ENCODE measurements at places on chromosomes 3 and 15.

- DNase-seq, result no peak
Measured at GRCh38 chr3:63900010-63900409, 12.2 kb downstream of the SCAANT1 start.

DNA sequence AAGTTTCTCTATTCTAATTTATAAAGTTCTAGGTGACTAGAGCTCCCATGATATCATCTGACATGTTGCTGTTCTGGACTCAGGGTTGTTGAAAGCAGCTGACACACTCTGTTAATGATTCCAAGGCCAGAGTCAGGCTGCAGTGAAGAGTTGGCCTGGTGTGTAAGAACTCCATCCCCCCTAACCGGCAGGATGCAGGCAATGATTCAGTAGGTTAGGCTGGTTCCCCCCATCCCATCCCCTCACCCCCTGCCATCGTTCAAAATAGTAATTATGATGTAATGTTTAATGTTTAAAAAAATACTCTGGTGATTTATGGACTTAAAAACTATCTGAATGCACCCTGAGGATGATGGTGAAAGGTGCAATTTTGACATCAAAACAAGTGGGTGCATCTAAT, 4.6 kb upstream of the TRIM71 start:
- DNase-seq, result no peak

GRCh38 chr15:62869116-62869515, 173.4 kb upstream of the TPM1 start:
- no peak for DNase-seq

DNA sequence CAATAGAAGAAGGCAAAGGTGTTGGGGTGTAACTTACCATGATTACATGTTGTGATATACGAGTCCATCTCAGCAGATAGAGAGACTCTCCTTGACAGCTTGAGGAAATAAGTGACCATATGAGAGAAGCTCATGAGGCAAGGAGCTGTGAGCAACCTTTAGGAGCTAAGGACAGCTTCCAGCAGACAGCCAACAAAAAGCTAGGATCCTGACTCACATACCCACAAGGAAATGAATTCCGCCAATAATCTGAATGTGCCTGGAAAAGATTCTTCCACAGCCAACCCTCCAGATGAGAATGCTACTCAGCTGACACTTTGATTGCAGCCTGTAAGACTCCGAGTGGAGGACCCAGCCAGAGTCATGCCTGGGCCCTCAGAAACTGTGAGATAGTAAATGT, 339.6 kb upstream of the TPRG1 start:
- DNase-seq, result no peak

DNA sequence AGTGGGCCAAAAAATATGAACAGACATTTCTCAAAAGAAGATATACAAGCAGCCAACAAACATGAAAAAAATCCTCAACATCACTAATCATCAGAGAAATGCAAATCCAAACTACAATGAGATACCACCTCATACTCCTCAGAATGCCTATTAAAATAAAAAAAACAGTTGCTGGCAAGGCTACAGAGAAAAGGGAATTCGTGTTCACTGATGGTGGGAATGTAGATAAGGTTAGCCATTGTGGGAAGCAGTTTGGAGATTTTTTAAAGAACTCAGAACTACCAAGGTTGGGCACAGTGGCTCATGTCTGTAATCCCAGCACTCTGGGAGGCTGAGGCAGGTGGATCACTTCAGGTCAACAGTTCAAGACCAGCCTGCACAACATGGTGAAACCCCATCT, 27.8 kb upstream of the C15orf40 start:
- DNase-seq, result no peak

- peak; percentile 42 for DNase-seq
Measured at GRCh38 chr3:46449755-46450552, 14.8 kb downstream of the LTF start.

GRCh38 chr3:100063929-100064461, 50.3 kb downstream of the FILIP1L start:
- no peak for DNase-seq

DNA sequence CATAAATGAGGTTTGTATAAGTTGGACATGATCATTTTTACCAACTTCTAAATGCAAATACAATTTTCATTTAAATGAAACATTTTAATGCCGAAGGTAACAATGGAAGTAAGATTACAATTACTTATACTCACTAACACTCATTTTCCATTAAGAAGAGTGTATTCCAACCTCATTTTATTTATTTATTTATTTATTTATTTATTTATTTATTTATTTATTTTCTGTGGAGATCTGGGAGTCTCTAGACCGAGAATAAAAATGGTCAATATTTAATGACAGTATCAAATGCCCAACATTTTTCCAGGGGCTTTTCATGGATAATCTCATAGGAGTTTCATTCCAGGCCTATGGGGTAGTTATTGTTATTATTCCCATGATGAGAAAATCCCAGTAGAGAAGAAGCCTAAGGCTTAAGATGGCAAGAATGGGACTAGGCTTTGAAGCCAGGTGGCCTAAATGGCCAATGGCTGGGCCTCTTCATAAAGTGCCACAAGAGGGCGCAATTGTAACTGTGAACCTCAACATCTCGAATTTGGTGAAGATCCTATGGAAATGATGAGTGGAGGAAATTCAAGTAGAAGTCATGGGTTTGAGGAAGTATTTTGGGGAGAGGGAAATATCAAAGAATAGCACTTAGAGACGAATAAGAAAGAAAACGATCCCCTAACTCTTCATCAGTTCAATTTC, 21.3 kb downstream of the VGLL3 start:
- peak; percentile 68 for DNase-seq

- no peak for DNase-seq
Measured at GRCh38 chr3:15470261-15470660, 42.9 kb downstream of the EAF1 start.

- DNase-seq, result peak; percentile 81
Measured at GRCh38 chr15:78709263-78709882, 68.4 kb upstream of the CHRNB4 start.

DNA sequence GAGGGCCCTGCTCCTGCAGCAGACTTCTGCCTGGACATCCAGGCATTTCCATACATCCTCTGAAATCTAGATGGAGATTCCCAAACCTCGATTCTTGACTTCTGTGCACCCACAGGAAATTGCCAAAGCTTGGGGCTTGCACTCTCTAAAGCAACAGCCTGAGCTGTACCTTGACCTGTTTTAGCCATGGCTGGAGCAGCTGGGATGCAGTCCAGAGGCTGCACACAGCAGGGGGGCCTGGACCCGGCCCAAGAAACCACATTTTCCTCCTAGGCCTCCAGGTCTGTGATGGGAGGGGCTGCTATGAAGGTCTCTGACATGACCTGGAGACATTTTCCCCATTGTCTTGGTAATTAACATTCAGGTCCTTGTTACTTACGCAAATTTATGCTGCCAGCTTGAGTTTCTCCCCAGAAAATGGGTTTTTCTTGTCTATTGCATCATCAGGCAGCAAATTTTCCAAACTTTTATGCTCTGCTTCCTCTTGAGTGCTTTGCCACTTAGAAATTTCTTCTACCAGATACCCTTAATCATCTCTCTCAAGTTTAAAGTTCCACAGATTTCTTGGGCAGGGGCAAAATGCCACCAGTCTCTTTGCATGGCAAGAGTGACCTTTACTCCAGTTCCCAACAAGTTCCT, 11.8 kb upstream of the MYO5A start:
- no peak for DNase-seq

- peak; percentile 57 for DNase-seq
Measured at GRCh38 chr3:181417748-181418147, 294.0 kb upstream of the SOX2 start.

DNA sequence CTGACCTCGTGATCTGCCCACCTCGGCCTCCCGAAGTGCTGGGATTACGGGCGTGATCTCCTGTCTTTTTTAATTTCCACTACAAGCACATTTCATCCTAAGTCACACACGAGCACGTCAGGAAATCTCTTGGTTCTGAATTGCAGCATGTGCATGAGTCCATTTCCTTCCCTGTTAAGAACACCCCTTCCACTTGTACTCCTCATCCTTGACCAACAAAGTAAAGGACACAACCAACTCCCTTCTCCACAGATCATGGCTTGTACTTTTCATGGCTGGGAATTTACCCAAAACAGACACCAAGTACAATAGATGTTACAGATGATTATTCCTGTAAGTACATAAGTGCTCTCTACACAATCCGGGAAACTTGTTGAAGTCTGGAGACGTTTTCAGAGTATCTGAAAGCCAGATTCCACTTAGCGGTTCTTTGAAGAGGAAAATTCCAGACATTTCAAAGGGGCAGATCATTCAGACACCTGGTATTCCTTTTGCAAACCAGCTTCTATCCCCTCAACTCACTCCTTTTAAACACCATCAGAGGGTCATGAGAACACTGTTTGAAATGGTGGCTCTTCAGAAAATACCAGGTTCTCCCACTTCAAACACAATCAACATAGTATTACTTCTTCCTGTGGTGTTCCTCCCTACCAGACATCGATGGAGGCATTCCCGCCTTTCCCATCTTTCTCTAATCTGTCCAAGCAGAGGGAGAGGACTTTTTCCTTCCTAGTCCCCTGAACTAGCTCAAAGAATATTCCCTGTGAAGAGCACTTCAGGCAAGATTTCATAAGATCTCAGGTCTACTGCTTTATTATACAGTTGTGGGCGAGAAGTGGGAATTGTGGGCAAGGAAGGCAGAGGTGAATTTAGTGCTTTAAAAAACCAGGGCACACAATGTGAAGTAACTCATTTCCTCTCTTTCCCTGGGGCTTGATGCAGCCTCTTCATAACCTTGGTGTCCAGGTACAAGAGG, 80.1 kb upstream of the TSC22D2 start:
- DNase-seq, result no peak

DNA sequence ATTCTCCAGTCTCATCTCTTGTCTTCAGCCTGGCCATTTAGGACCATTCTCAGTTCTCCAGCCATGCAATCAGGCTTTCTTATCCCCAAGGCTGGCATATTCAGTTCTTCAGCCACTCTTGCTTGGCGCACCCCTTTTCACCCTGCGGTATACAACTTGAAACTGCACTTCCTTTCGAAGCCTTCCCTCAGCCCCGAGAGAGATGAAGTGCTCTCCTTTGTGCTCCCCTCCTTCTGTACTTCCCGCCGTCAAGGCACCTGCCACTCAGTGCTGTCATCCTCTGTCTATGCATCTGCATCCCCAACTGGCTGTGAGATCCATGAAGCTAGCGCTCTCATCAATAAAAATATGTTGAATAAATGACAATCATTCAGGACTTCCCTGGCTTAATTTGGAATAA, 45.7 kb downstream of the MORC1 start:
- DNase-seq, result peak; percentile 39

DNA sequence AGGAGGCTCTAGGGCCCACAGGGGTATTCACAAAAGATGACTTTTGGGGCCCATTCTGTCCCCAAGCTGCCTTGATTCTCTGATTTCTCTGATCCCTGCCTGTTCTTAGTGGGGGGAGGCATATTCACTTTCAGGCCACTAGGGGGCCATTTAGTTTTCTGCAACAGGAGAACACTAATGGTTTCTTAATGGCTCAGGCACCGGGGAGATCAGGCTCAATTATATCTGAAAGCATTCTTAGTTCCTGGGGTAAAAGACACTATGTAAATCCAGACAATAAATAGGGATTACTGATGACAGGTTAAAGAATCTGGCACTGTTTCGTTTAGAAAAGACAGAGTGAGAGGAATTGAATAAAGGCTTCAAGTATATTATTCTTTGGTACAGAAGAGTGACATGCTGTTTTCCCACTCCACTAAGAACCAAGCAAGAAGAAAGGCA, 2.5 kb upstream of the INAFM2 start:
- DNase-seq, result peak; percentile 80

GRCh38 chr15:97059281-97059680, 728.8 kb downstream of the NR2F2 start:
- no peak for DNase-seq

DNA sequence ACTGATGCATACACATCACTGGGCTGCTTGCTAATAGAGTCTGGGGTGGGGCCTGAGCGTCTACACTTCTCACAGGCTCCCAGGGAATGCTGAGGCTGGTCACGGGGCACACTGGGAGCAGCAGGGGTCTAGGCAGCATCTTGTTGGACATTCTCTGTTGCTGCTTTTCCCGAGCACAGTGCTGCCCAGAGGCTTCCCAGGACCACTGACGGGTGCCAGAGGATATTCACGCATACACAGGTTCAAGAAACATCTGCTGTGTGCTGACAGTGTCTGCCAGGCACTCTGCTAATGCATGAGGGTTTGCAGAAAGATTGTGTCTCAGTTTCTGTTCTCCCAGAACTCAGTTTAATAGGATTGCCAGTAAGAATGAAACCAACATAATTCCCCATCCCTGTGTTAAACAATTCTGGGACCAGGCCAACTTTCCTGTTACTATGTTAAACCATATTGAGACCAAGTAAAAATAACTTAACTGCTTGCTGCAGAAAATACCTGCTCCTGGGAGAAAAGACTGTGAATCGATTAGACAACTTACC, 23.9 kb upstream of the BCL2L10 start:
- no peak for DNase-seq

DNA sequence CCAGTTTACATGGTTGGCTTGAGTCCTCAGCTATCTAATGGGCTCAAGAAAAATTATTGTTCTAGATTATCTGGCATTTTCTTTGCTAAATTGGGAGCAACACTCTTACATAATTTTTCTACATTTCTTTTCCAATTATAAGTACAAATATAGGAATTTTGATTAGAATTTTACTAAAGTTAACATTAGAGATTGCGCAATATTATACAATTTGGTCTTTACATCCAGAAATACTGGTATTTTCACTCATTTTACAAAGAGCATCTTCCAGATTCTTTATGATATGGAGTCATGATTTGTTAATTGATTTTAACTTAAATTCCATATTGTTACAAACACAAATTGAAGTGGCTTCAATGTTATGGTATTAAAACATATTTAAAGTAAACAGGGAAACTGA, 19.7 kb upstream of the GOLGB1 start:
- no peak for DNase-seq

- no peak for DNase-seq
Measured at GRCh38 chr15:57048930-57049549, 130.6 kb downstream of the TCF12 start.

DNA sequence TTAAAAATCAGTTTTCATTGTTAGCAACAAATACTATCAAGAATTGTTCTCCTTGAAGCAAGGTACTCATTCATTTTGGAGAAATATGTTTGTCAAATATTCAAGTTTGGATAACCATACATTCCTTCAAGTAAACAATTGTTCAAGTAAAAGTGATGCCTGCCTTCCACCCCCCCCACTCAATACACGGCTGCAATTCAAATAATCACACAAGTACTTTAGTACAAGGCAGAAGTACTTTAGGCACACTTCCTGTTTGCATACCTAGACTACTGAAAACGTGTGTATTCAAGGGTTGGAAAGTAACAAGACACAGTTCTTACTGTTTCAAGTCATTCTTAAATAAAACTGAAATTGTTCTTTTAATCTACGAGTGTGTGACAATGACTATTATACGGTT, 45.4 kb downstream of the TJP1 start:
- no peak for DNase-seq

Data from OCI-M1 (cell line).